ENCODE measurements at places on chromosomes 6 and 20.

- no peak for DNase-seq
Observed at GRCh38 chr20:13342469-13343242, 121.6 kb downstream of the ISM1 start.

- no peak for DNase-seq
Observed at GRCh38 chr6:90573624-90574023, 13.2 kb downstream of the MAP3K7 start.

DNA sequence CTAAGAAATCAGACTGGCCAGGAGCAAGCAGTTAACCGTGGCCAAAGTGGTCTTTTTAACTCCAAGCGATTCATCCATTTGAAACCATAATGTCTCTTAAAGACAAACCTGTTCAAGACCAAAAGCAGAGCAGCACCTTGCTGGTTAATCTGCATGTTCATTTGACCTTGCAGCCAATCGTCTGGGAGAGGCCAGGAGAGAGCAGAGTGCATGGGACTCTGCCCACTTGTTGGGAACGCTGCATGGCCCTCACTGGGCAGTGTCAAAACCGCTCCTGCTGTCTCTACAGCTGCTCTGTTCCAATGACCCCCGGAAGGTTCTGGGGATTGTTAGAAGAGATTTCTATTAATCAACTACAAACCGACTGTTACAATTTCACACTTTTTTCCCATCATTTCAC lies 79.6 kb downstream of the OLIG3 start:
- no peak for DNase-seq

DNA sequence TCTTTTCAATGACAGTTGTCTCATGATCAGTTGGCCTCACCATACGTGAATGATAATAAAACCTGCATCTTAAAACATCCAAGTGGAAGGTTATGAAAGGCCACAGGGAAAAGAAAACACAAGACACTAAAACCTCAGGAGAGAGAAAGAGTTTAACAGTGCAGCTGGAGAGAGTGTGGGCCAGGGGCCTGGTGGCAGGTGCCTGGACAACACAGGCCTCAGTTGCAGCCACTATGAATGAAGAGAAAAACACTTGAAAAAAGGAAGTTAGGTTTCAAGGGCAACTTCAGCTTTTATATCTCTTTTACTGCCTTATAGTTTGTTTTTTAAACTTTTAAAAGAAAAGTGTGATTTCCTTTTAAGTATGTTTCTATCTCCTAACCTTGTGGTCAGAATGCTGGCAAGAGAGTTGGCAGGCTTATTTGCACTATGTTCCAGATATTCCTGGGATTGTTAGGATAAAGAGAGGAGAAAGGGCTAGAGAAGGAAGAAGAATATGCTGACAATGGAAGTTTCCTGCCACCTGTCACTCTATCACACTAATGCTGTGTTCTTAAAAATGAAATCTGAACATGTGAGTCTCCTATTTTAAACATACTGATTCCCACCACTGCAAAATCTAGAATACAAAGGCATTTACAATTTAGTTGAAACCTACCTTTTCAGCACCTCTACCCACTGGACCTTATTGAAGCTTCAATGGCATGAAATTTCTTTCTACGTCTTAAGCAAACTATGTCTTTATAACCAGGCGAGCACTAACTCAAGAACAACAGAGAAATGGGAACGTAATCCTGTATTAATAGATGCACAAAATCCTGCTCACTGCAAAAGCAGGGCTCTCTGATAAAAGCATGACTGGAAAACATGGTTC lies 222.4 kb downstream of the CD83 start:
- no peak for DNase-seq

DNA sequence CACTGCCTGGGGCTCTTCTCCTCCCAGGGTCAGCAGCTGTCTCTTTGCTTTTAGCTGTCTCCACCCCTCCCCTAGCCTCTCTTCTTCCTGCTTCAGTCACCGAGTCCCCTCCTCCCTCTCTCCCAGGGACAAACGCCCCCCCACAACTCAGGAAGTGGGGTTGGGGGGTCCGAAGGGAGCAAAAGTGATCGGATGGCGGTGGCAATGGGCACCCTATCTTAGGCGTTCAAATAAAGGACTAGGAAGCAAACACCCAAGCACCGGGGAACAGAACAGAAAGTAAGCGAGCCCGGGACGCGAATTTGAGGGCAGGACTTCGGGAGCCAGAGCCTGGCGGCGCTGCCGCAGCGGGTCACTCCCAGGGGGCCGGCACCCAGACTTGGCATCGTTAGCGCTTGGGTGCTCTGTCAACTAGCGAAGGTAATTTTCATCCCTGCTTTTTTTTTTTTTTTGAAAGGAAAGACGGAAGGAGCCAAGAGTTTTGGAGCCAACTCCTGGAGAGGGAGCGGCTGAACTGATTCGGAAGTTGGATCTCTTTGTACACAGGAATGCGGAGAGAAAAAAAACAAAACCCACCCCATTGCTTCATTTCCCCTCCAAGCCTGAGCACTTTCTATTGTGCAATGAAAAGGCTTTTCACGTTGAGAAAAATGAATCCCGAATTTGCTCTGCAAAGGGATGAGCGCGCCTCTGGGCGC lies 815 bp upstream of the ITPR3 start:
- no peak for DNase-seq

- DNase-seq: no peak
Observed at GRCh38 chr6:79787626-79788025, 156.5 kb downstream of the SH3BGRL2 start.

- DNase-seq: no peak
Observed at GRCh38 chr6:169173532-169174268, 79.9 kb downstream of the THBS2 start.

DNA sequence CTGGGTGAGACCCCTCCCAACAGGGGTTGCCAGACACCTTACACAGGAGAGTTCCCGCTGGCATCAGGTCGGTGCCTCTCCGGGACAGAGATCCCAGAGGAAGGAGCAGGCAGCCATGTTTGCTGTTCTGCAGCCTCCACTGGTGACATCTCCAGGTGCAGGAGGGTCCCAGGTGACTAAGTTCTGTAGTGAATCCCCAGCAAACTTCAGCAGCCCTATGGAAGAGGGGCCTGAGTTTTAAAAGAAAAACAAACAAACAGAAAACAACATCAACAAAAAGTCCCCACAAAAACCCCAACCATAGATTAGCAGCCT lies 515.1 kb downstream of the FRK start:
- DNase-seq: no peak

DNA sequence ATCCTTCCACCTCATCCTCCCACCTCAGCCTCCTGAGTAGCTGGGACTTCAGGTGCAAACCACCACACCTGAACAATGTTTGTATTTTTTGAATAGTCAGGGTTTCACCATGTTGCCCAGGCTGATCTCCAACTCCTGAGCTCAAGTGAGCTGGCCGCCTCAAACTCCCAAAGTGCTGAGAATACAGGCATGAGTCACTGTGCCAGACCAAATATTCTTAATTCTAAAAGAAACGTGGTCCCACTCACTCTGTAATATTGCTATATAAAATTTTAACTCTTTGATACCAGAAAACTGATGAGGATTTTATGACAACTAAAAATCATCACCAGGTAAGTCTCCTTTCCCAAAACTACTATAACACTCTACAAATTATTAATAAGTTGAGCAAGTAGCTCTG lies 716.8 kb upstream of the GJE1 start:
- DNase-seq: no peak

DNA sequence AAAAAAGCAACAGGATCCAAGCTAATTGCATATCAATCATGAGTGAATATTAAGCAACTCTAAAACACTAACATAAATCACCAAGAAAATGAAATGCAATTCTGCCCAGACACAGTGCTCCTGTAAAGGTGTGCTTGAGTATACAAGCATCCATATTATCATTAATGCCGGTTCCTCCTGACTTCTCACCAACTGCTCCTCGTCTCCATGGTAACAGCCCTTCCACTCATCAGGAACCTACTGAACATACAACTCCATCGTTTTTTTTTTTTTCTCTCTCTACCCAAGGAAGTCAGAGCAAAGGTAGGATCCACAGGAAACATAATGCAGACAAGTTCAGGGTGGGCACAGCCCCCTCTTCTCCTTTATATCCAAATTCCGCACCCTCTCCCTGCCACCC lies 12.4 kb downstream of the GABBR1 start:
- DNase-seq: no peak

DNA sequence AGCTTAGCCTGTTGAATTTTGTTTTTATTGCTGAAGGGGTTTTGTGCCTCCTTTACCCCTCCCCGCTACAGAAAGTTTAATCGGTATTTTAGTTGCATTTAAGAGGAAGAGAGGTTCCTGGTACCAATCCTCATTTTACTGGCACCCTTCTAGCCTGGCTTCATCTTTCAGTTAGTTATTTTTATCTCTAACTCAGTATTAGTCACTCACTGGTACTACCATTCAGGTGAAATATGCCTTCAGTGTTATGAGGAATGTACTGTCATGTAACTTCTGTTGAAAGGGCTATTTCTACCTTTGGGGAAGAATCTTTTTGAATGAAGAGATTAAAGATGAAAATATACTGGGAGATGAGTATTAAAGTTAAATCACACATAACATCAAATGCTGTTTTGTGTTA lies 211.8 kb downstream of the CDKAL1 start:
- no peak for DNase-seq

DNA sequence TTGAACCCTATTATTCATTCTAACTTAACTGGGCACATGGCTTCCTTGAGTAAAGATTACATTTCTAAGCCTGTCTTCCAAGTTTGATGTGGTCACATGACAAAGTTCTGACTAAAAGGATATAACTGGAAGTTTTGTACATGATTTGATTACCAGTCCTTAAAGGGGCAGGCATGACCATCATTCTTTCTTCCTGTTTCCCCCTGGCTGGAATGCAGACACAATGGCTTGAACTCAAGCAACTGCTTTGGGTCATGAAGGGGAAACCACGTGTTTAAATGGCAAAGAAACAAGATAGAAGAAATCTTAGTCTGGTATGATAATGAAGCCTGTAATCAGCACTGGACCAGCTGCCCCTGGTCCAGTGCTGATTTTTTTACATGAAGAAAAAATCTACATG lies 15.6 kb upstream of the SHLD1 start:
- DNase-seq: no peak

DNA sequence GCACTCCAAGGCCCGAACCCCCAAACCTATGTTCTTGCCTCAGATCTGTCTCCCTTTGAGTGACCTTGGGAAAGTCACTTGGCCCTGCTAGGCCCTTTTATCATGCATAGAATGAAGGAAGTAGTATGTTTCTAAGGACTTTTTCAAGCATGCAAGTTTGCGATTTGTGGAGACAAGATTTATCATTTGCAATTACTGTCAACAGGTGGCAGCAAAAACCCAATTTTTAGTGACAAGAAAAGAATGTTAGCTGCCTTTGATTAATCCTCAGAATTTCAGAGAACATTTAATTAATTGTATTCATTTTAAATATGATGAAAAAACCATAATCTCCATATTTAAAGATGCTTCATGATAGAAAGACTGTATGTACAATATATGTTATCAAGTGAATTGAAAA lies 28.3 kb upstream of the PREP start:
- no peak for DNase-seq

GRCh38 chr20:59678288-59678687 lies 73.9 kb downstream of the PHACTR3 start:
- DNase-seq: no peak

DNA sequence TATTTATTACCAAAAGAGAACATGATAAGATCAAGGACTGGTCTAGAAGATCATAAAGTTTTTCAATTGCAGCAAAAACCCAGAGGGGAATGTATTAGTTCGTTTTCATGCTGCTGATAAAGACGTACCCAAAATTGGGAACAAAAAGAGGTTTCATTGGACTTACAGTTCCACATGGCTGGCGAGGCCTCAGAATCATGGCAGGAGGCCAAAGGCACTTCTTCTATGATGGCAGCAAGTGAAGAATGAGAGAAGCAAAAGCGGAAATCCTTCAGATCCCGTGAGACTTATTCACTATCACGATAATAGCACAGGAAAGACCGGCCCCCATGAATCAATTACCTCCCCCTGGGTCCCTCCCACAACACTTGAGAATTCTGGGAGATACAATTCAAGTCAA lies 57.7 kb upstream of the HIVEP2 start:
- no peak for DNase-seq

DNA sequence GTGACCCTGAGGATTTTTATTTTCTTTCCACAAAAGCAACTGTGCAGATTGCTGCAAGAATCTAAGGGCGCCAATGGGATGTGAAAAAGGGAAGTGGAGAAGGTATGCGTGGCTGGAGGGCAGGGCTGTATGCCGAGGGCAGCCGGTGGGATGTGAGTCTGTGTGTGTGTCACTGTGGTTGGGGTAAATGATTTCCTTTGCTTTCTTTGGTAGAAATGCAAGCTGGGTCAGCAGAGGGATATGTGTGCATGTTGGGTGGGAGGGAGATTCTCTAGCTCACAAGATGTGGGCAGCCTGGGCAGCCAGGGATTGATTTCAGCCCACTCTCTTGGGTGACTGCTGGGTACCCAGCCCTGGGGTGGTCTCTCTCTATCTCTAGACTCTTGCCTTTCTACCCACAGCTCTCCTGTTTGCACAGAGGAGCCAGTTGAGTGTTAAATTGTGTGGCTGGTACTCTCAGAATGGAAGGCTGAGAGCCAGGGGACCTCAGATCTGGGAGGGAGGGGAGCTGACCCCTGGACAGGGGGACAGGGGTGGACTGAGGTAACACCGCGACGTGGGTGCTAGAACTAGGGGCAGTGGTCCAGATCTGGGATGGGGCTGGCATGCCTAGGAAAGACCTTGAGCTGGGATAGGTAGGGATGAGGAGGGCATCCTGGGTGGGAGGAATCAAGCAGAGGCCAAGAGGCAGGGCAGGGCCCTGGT lies 136.8 kb upstream of the RNF24 start:
- no peak for DNase-seq

Measured in T1000 (cell line).